ENCODE measurements at places on chromosomes 12 and 14.

GRCh38 chr12:107402041-107403022 lies 283.3 kb upstream of the PWP1 start:
- no peak for DNase-seq

GRCh38 chr12:107468182-107468581 lies 217.4 kb upstream of the PWP1 start:
- no peak for DNase-seq

DNA sequence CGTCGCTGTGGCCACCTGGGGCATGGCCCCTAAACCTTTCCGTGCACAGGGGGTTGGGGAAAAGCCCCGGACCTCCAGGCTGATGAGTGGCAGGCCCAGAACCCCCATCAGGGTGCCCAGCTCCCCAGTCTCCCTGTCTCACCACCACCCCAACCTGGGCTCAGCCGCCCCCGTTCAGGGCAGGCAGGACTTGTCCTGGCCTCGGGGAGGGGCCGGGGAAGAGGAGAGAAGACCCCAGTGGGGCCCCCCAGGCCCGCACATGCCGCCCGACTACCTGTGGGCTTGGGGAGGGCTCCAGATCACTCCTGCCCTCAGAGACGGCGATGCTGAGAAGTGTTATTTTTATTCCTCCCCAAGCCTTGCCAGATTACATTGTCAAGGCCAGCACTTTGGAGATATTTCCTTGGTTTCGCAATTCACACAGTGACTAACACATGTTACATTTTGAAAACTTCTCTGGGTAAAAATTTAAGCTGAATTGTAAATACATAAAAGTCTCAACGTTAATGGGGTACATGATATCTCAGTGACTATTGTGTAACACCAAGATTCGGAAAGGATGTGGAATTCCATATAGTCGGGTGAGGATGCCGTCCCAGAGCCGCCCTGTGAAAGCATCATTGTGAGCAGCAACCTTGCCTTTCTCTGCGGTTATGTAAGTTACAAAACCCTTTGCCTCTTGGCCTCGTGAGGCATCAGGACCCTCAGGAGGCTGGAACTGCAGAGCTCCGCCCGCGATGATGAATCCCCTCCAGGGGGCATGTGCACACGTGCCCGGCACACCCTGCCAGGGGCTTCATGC lies 85.6 kb upstream of the DIO3 start:
- no peak for DNase-seq

GRCh38 chr12:19388131-19388549 lies 51.2 kb upstream of the AEBP2 start:
- no peak for DNase-seq

- DNase-seq, result no peak
Observed at GRCh38 chr12:77372026-77372425, 306.7 kb upstream of the E2F7 start.

GRCh38 chr14:60590991-60591414 lies 58.3 kb downstream of the SIX1 start:
- no peak for DNase-seq

- DNase-seq, result no peak
Observed at GRCh38 chr12:67929384-67929772, 59.9 kb upstream of the IFNG-AS1 start.

GRCh38 chr12:67433385-67434175 lies 164.4 kb downstream of the CAND1 start:
- DNase-seq, result no peak

GRCh38 chr12:108442067-108442466 lies 73.0 kb upstream of the FICD start:
- DNase-seq, result no peak

Measured in left hindlimb (tissue), 1 donor.